GM12878 (cell line): ENCODE measurements at places on chromosomes 3 and 15. TPM values are rescaled to one million over a fixed set of nuclear protein-coding genes. Genes with fewer than 3 reads are reported as not detected.

The TMC3 gene
- 0.07 TPM in 1 of 2 replicates, not detected in the other for polyA plus RNA-seq

The CIDEC gene
- not detected in 2 replicates for polyA plus RNA-seq

DNA sequence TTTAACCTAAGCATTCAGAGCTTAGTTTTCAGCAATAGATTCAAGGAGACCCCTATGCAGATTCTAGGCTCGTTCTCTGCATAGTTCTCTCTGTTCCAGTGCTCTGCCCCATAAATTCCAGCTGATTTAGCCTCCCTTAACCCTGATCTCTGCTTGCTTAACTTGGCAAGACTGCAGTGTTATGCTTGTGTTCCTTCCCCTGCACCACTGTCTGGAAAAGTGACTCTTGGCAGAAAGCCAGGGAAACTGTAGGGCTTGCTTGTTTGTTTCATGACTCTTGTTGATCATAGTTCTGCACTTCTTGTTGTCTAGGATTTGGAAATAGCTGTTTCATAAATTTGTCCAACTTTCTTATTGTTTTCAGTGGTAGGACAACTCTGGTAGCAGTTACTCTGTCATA, 40.1 kb downstream of the ANAPC13 start:
- H3K27ac ChIP-seq: no peak overlapping the region
- H3K4me3 ChIP-seq: no peak overlapping the region
- no peaks in the 10 kb centered on the region for H3K36me3 ChIP-seq
- H3K4me1 ChIP-seq: no peaks in the 10 kb centered on the region

- no peaks in the 10 kb centered on the region for H3K4me1 ChIP-seq
- H3K4me3 ChIP-seq: no peak overlapping the region
- no peak for DNase-seq
- no peaks in the 10 kb centered on the region for H3K27me3 ChIP-seq
These were observed 91.5 kb downstream of the CD47 start for GRCh38 chr3:107999215-107999775.

DNA sequence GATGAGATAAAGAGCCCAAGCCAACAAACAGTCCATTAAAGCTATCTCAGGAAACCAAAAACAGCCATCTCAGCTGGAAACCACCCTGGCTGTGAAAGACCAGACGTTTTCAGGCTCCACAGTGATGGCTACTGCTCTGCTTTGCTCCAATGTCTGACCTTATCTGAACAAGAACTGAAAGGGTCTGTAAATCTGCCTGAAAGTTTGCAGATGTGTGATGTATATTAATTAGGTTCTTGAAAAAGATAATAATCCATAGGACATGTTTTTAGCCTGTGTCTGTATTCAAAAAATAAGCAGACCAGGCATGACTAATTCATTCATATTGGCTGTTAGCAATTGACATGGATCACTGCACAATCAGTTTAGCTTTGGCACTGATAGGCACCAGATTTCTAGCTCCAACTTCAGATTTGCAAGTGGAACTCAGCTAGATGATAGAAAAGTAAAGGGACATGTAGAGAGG, 611.4 kb upstream of the NAALADL2 start:
- no peak overlapping the region for H3K4me3 ChIP-seq
- no peak overlapping the region for H3K27ac ChIP-seq
- H3K4me1 ChIP-seq: no peaks in the 10 kb centered on the region
- no peaks in the 10 kb centered on the region for H3K36me3 ChIP-seq
- no peaks in the 10 kb centered on the region for H3K27me3 ChIP-seq

GRCh38 chr15:77346245-77347036, 73.5 kb downstream of the PEAK1 start:
- DNase-seq: no peak
- H3K27me3 ChIP-seq: no peaks in the 10 kb centered on the region
- no peaks in the 10 kb centered on the region for H3K4me1 ChIP-seq
- H3K27ac ChIP-seq: no peak overlapping the region
- H3K4me3 ChIP-seq: no peak overlapping the region
- H3K36me3 ChIP-seq: no peaks in the 10 kb centered on the region

The RASSF1 gene
- 42.2 and 48.7 TPM in 2 replicates for polyA plus RNA-seq

The CLEC3B gene
- polyA plus RNA-seq: not detected in 2 replicates

GRCh38 chr3:2929574-2929973, 180.6 kb downstream of the IL5RA start:
- H3K36me3 ChIP-seq: no peaks in the 10 kb centered on the region
- no peaks in the 10 kb centered on the region for H3K4me1 ChIP-seq
- no peak overlapping the region for H3K4me3 ChIP-seq
- DNase-seq: no peak
- no peak overlapping the region for H3K27ac ChIP-seq

- peak overlapping the region; percentile 73 for H3K27ac ChIP-seq
- DNase-seq: no peak
- no peak overlapping the region for H3K4me3 ChIP-seq
These were observed 43.6 kb downstream of the LDHAL6B start for GRCh38 chr15:59250249-59250648.

DNA sequence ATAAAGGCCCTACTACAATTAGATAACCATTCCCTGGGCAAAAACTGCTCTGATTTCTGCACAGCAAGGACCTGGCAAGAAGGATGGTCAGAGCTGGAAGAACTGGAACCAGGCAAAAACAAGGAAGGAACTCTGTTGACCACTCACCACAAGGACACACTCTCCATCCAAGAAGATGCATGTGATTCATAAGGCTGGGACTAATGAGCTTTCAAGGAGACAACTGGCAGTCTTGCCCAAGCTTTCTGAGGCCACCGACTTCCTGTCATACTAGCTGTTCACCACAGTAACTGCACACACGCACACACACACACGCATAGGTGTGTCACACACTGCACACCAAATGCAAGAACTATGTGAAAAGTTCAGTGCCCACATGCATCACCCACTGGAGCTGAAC, 256.6 kb downstream of the OCA2 start:
- no peak for DNase-seq
- H3K27ac ChIP-seq: no peak overlapping the region
- H3K27me3 ChIP-seq: no peaks in the 10 kb centered on the region
- no peaks in the 10 kb centered on the region for H3K36me3 ChIP-seq
- no peaks in the 10 kb centered on the region for H3K4me1 ChIP-seq
- no peak overlapping the region for H3K4me3 ChIP-seq

GRCh38 chr15:31157644-31158069, 56.1 kb upstream of the TRPM1 start:
- no peaks in the 10 kb centered on the region for H3K27me3 ChIP-seq
- H3K27ac ChIP-seq: no peak overlapping the region
- H3K4me3 ChIP-seq: no peak overlapping the region
- no peaks in the 10 kb centered on the region for H3K36me3 ChIP-seq
- DNase-seq: no peak
- H3K4me1 ChIP-seq: no peaks in the 10 kb centered on the region
